ENCODE measurements at places on chromosomes 2 and 18.
A peak's percentile ranks its signal among the peaks of the same experiment; 100 is the strongest.

- DNase-seq: no peak
Measured at GRCh38 chr2:38652431-38653273, 13.3 kb upstream of the GALM start.

GRCh38 chr2:1793001-1793867, 48.9 kb upstream of the PXDN start:
- no peak for DNase-seq

- no peak for DNase-seq
Measured at GRCh38 chr2:62040926-62041325, 135.5 kb downstream of the COMMD1 start.

DNA sequence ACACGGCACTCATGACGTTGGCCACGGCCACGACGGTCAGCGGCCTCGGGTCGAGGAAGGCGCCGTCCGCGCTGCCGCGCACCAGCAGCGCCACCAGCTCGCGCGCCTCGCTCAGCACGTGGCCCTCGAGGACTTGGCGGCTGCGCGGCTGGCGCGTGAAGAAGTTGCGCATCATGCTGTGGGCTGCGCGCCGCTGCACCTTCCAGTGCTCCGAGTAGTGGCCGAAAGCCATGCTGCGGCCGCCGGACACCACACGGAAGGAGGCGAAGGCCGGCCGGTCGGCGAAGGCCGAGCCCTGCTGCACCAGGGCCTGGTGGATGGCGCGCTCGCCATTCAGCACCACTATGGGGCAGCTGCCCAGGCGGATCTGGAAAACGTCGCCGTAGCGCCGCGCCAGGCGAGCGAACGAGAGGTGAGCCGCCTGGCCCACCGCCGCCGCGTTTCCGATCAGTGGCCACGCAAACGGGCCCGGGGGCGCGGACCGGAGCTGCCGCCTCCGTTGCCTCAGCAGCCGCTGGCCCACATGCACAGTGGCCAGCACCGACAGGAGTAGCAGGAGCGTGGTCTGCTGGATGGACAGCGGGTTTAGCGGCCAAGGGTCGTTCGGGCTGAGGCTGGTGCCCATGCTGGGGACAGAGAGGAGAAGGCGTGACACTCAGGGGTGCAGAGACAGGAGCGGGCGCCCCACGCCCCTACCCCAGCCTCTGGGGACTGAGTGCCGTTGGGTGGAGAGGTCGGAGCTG, 1.0 kb downstream of the CYP1B1 start:
- DNase-seq: no peak

GRCh38 chr2:183214680-183215079, 90.4 kb downstream of the NUP35 start:
- no peak for DNase-seq

GRCh38 chr2:197538412-197538811, 22.5 kb downstream of the MOB4 start:
- no peak for DNase-seq

- no peak for DNase-seq
Measured at GRCh38 chr2:60676706-60677330, 79.2 kb upstream of the PAPOLG start.

DNA sequence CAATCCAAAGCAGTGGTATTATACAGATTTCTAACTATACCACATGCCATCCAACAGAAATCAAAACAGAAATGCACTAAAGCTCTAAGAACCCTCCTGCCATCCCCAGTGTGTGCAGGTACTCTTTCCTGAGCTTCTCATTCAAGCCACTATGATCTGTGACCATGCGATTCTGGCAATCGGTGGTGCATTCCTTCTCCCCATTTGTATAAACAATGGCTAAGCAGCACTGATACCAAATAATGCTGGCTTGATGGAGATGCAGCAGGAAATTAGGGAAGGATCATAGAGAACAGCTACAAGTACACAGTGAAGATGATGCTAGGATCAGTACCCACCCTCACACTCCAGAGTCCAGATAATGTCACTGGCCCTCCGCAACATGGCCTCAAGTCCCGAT, 51.8 kb downstream of the PPP4R1 start:
- DNase-seq: no peak

DNA sequence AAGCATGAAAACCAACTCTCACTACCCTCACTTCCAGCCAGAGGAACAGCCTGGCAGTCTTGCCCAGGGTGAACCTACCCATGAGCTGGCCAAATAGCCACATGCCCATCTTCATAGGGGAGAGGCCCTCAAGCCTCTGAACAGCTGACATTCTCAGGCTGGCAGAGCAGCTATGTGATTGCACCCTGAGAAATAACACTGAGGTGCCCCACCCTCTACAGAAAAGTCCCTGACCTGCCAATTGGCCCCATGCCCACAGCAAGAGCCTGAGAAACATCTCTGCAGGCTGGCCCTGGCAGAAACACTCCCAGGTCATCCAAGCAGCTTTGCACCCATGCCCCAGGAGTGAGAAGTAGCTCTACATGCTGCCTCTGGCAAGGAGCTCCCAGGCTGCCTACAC, 127.4 kb upstream of the OTX1 start:
- DNase-seq: no peak

DNA sequence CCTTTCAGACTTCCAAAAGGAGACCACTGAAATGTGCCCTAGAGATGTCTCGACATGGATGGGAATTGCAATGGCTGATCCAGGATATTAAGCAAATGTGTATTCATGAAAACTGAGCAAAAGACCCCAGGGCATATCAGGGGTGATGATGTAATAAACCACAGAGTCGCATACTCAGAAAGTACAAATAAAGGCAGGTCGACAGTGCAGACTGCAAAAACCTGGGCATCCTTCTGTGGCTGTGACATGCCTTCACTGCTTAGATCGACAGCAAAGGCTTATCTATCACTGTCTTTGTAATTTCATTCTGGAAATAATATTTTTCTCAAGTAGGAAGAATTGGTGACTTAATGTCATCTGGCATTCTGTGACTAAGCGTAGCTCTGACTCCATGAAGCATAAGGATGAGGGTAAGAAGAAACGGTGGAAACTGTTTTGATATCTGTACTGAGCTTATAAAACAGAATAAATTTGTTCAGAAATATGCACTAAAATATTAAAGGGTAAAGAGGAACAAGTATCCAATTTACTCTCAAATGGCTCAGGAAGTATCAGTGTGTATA, 115.6 kb upstream of the NRP2 start:
- no peak for DNase-seq

GRCh38 chr18:64183665-64184064, 34.8 kb upstream of the LINC00305 start:
- no peak for DNase-seq

DNA sequence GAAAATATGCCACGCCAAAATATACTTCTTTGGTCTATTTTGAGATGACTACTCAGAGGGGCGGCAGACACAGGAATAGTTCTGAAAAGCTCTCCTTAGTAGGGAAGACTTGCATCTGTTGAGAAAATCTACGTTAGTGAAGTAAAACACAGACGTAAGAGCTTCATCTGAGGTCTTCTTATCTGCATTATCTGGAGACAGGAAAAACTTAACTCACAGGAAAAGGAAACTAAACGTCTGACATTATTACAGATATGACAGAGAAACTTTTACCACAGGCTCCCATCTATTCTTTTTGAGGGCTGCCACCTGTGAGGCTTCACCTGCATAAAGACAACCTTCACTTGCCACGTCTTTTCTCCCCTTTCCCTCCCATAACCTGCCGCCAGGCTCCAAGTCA, 1295.7 kb downstream of the LRP1B start:
- DNase-seq: no peak

- DNase-seq: no peak
Measured at GRCh38 chr18:6200204-6200774, 214.4 kb downstream of the L3MBTL4 start.

- peak; percentile 60 for DNase-seq
Measured at GRCh38 chr18:79246309-79247108, 149.2 kb upstream of the NFATC1 start.

GRCh38 chr2:176781570-176782217, 430.9 kb upstream of the HNRNPA3 start:
- DNase-seq: no peak

DNA sequence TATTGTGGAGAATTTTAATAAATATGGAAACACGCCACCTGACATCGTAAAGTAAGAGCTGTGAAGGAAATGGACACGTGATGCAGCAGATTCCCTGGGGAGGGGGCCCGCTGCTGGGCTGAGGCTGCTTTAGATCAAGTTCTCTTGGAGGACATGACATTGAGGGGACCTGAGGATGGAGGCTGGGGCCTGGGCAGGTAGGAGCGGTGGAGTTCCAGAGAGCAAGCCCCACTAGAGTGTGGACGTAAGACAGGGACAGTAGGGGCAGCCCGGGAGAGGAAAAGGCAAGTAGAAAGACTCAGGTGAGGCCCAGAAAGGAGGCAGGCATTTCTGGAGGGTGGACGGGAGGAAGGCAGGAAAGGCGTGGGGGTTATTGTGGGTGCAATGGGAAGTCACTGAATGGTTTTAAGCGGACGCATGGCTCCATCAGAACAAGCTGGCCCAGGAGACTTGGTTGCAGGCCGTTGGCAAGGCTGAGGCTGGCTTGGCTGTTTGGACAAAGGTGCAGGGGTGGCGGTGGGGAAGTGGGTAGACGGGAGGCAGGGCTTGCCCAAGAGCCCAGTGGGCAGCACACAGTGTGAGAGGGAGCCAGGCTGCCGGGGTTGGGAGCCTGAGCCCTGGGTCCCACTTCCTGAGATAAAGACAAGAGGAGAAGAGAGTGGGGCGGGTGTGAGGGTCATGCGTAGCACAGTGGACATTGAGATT, 15.7 kb downstream of the SIGLEC15 start:
- DNase-seq: no peak

DNA sequence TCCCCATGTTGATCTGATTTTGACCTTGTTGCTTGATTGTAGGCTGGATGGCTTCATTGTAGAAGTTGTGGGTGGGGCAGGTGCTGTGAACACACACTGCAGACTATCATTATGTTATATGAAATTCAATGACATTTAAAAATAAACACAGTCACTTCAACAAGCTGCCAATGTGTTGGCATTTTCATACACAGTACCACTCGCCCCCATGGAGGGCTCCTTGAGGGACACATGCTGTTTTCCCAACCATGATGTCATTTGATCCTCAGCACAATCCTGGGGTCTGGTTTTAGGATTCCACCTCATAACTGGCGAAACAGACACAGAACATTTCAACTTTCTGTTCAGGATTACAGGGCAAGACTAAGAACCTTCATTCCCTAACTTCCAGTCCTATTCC, 86.9 kb downstream of the ZCCHC2 start:
- DNase-seq: no peak

- DNase-seq: no peak
Measured at GRCh38 chr2:100412881-100413321, 4.6 kb downstream of the CHST10 start.

DNA sequence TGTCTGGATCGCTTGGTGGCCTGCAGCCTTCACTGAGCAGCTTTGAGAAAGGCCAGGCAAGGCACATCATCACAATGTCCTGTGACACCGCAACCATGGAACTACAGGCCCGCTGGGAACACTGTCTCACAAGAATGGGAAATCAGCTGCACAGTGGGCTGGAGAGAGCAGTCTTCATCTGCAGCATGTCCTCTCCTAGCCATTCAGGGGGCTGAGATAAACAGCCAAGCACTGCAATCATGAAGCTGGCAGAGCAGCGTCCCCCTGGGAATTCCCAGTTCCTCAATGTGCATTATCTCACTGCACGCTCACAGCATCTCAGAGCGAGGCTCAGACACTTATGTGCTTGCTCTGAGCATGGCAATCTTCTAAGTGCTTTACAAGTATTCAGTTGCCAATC, 1.9 kb downstream of the CMPK2 start:
- no peak for DNase-seq

- no peak for DNase-seq
Measured at GRCh38 chr2:228417526-228417925, 236.0 kb upstream of the SPHKAP start.

- no peak for DNase-seq
Measured at GRCh38 chr18:7025194-7025593, 92.4 kb downstream of the LAMA1 start.

DNA sequence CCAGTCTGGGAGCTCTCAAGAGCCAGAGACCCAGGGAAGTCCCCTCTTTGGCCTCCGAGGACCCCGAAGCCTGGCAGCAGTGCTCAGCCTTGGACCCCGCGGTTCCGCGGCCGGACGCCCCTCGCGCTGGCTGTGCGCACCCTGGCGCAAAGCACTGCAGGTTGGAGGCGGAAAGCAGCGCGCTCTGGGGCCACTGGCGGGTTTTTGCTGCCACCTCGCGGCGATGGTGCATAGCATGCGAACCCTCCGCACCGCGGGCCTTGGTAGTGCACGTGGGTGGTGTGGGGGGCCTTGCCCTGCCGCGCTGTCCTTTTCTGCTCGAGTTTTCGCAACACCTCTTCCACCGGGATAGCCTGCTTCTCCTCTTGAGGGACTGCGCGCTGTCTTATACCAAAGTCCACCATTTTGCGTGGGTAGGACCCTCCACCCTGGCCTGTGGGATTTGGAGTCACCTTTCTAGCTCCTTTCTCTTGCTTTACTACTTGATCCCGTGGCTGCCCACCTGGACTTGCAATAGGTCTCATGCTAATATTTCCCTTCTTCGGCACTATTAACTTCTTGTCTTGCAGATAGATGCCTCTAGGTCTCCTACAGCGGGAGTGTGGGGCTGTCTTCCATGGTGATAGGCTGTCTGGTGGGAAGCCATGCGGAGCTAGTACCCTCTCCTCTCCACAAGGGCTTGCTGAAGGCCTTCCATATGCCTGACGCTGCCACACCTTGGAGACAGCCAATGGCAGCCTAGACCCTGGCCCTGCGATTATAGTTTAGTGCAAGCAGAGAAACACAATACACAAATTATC, 14.3 kb downstream of the SIX3 start:
- peak; percentile 81 for DNase-seq

- DNase-seq: peak; percentile 67
Measured at GRCh38 chr2:230849633-230850357, 14.9 kb upstream of the ITM2C start.

DNA sequence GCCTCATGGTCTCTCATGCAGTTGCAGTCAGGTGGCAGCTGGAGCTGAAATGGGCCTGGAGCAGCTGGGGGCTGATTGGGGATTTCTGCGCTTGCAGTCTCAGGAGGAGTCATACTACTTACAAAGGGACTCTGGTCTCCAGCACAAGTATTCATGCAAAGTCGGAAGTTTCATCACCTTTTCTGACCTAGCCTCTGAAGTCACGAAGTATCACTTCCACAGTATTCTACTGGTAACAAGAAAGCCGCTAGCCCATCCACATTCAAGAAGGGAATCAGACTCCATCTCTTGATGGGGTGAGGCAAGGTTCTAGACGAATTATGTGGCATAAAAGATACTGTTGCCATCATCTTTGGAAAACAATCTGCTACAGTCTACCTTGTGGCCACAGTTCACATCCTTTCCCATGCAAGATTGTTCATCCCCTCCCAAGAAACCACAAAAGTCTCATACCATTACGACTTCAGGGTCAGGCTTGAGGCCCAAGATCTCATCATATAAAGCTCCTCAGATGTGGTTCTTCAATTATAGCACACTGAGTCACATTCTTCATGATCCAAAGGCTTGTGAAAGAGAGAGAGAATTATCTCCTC, 95.3 kb downstream of the SMC6 start:
- no peak for DNase-seq

GRCh38 chr2:120204022-120204405, 19.2 kb downstream of the TMEM185B start:
- DNase-seq: no peak

GRCh38 chr18:58870130-58870529, 5.5 kb downstream of the ZNF532 start:
- no peak for DNase-seq

- DNase-seq: no peak
Measured at GRCh38 chr2:189528617-189529016, 52.0 kb downstream of the SLC40A1 start.

All from stimulated activated CD4-positive, alpha-beta T cell treated with anti-CD3 and anti-CD28 coated beads, Interleukin-1b, Interleukin-23, amount 100 ng/mL, for 4 hours (primary cell).